H9 (cell line): ENCODE measurements at places on chromosomes 4 and X. TPM values are rescaled to one million over a fixed set of nuclear protein-coding genes. Genes with fewer than 3 reads are reported as not detected.

- peaks cover 5% of the 10 kb centered on the region; the same call in 1 of the 2 replicates for H3K4me1 ChIP-seq
- H3K27me3 ChIP-seq: no peaks in the 10 kb centered on the region
- H3K27ac ChIP-seq: no peak overlapping the region
- no peak overlapping the region for H3K4me3 ChIP-seq
Observed at GRCh38 chrX:115642895-115643530, 82.0 kb downstream of the PLS3 start.

DNA sequence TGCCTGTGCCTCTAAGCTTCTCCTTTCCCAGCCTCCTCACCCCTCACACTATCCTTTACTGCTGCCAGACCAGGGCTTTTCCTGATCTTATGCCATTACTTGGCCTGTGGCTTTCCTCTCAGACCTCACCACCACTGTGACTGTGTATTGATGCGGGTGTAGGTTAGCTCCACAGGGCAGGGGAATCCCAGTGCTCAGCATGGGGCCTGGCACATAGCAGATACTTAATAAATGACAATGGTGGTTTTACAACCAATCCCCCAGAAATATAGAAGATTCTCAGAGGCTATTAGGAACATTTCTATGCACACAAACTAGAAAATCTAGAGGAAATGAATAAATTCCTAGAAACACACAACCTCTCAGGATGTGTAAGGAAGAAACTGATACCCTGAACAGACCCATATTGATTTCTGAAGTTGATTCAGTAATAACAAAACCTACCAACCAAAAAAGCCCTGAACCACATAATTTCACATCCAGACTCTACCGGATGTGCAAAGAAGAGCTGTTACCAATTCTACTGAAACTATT, 129.6 kb upstream of the QRFPR start:
- H3K4me1 ChIP-seq: no peaks in the 10 kb centered on the region
- H3K4me3 ChIP-seq: no peak overlapping the region
- H3K27ac ChIP-seq: no peak overlapping the region
- DNase-seq: no peak
- H3K27me3 ChIP-seq: no peaks in the 10 kb centered on the region
- no peaks in the 10 kb centered on the region for H3K36me3 ChIP-seq

DNA sequence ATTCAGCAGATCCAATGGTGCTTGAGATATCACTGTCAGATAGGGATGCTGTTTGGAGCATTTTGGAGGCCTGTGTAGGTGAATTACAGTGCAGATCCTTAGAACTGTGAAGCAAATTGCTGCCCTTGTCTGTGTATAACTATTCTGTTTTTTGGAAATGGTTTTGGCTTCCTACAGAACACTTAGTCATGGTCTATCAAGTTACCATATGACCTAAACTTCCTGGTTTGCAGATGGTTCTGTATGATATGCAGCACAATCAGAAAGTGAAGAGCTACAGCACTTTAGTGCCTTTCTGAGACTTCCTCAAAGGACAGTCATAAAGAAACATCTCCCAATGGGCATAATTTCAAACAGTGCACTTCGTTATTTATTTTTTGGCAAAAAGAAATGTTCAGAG, 688.6 kb downstream of the SH3BGRL start:
- no peaks in the 10 kb centered on the region for H3K4me1 ChIP-seq
- no peak overlapping the region for H3K27ac ChIP-seq
- H3K27me3 ChIP-seq: no peaks in the 10 kb centered on the region
- H3K4me3 ChIP-seq: no peak overlapping the region

Gene XAGE1B
- not detected in 2 replicates for total RNA-seq

DNA sequence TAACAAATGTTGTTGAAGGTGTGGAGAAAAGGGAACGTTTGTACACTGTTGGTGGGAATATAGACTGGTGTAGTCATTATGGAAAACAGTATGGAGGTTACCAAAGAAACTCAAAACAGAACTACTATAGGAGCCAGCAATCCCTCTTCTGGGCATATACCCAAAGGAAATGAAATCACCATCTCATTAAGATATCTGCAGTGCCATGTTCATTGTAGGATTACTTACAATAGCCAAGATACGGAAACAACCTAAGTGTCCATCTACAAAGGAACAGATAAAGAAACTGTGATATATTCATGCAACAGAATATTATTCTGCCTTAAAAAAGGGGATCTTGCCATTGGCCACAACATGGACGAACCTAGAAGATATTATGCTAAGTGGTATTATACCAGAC, 22.2 kb downstream of the APBB2 start:
- H3K27ac ChIP-seq: no peak overlapping the region
- H3K4me3 ChIP-seq: no peak overlapping the region
- peaks cover 4% of the 10 kb centered on the region for H3K4me1 ChIP-seq
- peaks cover 4% of the 10 kb centered on the region; the same call in 1 of the 2 replicates for H3K36me3 ChIP-seq
- no peak for DNase-seq
- H3K27me3 ChIP-seq: no peaks in the 10 kb centered on the region

Gene PCYT1B
- 27.4 and 29.1 TPM in 2 replicates for total RNA-seq

- H3K4me1 ChIP-seq: 0 out of 2 replicates have a peak, but pooled peaks cover 2% of the 10 kb centered on the region
- peaks cover 44% of the 10 kb centered on the region for H3K36me3 ChIP-seq
- no peak for DNase-seq
- no peak overlapping the region for H3K27ac ChIP-seq
- no peak overlapping the region for H3K4me3 ChIP-seq
Observed at GRCh38 chr4:84651499-84651898, 68.6 kb downstream of the CDS1 start.

- peaks cover 4% of the 10 kb centered on the region for H3K36me3 ChIP-seq
- no peaks in the 10 kb centered on the region for H3K27me3 ChIP-seq
- no peaks in the 10 kb centered on the region; the same call in 1 of the 2 replicates for H3K4me1 ChIP-seq
- no peak for DNase-seq
- no peak overlapping the region for H3K4me3 ChIP-seq
- no peak overlapping the region for H3K27ac ChIP-seq
Observed at GRCh38 chr4:173267711-173268110, 66.4 kb downstream of the HMGB2 start.

GRCh38 chrX:3134316-3134945, 93.2 kb downstream of the ARSF start:
- H3K36me3 ChIP-seq: no peaks in the 10 kb centered on the region
- H3K4me3 ChIP-seq: no peak overlapping the region
- H3K27me3 ChIP-seq: no peaks in the 10 kb centered on the region
- no peak for DNase-seq
- H3K4me1 ChIP-seq: peaks cover 7% of the 10 kb centered on the region; the same call in 1 of the 2 replicates

DNA sequence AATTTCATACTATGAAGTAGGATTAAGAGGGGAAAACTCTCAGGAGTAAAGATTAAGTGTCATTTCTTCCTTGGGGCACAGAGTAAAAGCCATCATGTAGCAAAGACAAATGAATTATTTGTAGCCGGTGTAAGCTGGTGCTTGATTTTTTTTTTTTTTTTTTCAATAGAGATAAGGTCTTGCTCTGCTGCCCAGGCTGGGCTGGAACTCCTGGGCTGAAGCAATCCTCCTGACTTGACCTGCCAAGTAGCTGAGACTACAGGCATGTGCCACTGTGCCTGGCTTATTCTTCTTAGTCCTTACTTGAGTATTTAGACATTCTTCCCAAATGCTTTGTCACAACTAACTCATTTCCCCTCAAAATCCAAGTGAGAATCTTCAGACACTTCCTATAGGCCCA, 125.7 kb downstream of the STOX2 start:
- H3K4me3 ChIP-seq: no peak overlapping the region
- H3K36me3 ChIP-seq: no peaks in the 10 kb centered on the region
- H3K27ac ChIP-seq: no peak overlapping the region
- H3K27me3 ChIP-seq: no peaks in the 10 kb centered on the region

DNA sequence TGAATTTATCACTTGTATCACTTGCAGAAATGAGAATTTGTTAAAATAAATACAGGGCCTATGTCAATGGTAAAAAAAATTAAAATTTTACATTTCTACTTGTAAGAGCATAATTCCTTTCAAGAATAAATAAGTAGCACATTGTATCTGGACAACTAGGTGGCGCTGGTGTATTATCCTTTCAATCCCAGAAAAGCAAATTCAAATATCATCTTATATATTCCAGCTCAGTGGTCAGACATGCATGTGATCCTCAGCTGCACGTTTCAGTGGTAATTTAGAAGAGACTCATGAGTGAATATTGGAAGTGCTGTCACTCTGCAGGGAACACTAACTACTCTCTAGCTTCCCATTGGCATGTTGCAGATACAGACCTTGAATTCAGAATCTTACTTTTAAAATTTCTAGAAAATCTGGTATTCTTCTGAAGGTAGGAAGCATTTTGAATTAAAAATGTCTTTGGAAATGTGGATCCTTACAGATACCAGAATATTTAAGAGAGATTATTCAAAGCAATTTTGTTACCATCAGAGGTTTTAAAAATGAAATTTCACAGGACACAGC, 1414.7 kb upstream of the TENM3 start:
- DNase-seq: no peak
- H3K4me1 ChIP-seq: 0 out of 2 replicates have a peak, but pooled peaks cover 2% of the 10 kb centered on the region
- no peaks in the 10 kb centered on the region for H3K27me3 ChIP-seq
- no peak overlapping the region for H3K27ac ChIP-seq

Gene BCORL1
- 6.1 TPM in 2 replicates for total RNA-seq

- H3K4me1 ChIP-seq: no peaks in the 10 kb centered on the region
- no peak for DNase-seq
- no peaks in the 10 kb centered on the region; the same call in 1 of the 2 replicates for H3K27me3 ChIP-seq
- no peak overlapping the region for H3K27ac ChIP-seq
- no peaks in the 10 kb centered on the region for H3K36me3 ChIP-seq
Observed at GRCh38 chrX:132090403-132091159, 37.2 kb downstream of the FRMD7 start.

DNA sequence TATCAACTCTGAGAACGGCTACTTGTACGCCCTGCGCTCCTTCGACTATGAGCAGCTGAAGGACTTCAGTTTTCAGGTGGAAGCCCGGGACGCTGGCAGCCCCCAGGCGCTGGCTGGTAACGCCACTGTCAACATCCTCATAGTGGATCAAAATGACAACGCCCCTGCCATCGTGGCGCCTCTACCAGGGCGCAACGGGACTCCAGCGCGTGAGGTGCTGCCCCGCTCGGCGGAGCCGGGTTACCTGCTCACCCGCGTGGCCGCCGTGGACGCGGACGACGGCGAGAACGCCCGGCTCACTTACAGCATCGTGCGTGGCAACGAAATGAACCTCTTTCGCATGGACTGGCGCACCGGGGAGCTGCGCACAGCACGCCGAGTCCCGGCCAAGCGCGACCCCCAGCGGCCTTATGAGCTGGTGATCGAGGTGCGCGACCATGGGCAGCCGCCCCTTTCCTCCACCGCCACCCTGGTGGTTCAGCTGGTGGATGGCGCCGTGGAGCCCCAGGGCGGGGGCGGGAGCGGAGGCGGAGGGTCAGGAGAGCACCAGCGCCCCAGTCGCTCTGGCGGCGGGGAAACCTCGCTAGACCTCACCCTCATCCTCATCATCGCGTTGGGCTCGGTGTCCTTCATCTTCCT, 2.7 kb downstream of the PCDH10 start:
- no peaks in the 10 kb centered on the region for H3K4me1 ChIP-seq
- DNase-seq: peak; percentile 73
- H3K36me3 ChIP-seq: no peaks in the 10 kb centered on the region; the same call in 2 of the 3 replicates
- H3K27ac ChIP-seq: no peak overlapping the region

DNA sequence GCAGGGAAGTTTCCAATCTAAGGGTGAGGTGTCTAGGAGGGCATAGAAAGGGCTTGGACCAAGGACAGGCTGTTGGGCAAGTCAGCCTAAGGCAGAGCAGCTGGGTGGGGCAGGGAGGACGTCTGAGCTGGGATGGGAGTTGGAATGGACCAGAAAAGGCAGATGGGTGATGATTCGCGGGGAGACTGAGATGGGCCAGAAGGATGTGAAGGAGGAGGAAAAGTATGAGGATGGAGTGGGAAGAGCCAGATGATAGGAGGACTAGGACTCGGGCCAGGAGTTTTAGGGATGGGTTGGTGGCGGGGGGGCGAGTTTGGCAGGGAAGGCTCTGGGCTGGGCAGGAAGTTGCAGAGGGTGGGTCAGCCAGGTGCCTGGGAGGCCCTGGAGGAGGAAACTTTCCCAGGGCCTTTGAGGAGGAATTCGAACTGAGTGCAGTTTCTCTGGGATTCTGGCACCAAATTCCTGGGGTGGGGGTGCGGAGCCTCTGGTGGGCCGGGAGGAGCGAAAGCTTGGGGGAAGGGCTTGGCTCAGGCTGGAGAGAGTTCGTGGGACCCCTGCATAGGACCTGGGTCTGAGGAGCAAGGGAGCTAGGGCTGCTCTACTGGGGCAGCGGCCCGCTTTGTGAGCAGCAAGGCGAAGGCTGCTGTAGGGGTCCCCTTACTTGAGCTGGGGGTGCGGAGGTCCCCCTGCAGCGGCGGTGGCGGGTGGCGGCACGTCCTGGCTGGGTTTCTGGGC, 8.7 kb upstream of the TIMP1 start:
- H3K4me3 ChIP-seq: peak overlapping the region; percentile 68
- H3K27me3 ChIP-seq: no peaks in the 10 kb centered on the region
- peaks cover 39% of the 10 kb centered on the region for H3K36me3 ChIP-seq
- no peak overlapping the region for H3K27ac ChIP-seq
- DNase-seq: peak; percentile 87
- peaks cover 3% of the 10 kb centered on the region; the same call in 1 of the 2 replicates for H3K4me1 ChIP-seq
